ENCODE measurements at places on chromosomes 5 and 9.

DNA sequence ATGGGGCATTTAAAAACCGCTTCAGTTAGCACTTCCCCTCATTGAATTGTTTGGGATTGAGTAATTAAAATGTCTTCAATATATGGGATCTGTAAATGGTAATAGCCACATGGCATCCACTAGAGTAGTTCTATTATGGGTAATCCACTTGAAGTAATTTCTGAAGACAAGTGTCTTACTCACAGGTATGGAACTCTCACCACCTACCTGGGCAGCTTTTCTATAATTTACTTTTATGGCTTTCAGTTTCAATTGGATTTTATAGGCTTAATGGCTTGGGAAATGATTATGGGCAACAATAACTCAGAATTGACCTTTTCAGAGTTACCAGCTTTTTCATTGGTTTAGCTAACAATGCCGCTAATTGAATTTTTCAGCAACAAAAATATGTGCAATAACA, 597.9 kb downstream of the PTPRD start:
- no peak for DNase-seq

- no peak for DNase-seq
Observed at GRCh38 chr5:116765441-116765840, 190.8 kb upstream of the SEMA6A start.

DNA sequence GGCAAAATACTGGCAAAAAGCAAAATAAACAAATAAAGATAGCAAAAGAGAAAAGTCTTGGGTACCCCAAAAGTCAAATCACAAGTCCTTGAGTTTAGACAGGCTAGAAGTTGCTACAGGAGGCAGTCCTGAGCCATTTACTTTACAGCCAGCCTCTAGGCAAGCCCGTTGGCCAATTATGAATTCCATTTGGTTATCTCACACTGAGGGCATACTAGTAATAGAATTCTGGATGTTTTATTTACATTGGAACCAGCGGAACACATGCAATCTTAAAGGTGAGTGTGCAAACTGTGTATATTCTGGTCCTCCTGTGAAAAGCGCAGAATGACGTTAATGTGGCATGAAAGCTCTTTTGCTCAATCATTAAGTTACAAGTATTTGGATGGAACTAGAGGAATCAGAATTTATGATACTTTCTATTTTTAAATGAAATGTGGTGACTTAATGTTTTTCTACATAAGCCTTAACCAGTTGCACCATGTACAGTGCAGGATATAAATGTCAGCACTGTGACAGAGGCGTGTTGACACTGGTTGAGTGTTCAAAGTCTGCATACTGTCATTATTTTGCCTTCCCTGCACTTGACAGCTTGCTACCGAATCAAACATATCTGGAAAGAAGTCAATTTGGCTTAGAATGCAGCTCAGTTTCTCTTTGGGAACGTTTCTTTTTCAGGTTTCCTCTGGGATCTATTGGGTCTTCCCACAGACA, 7.9 kb downstream of the GDNF start:
- no peak for DNase-seq

DNA sequence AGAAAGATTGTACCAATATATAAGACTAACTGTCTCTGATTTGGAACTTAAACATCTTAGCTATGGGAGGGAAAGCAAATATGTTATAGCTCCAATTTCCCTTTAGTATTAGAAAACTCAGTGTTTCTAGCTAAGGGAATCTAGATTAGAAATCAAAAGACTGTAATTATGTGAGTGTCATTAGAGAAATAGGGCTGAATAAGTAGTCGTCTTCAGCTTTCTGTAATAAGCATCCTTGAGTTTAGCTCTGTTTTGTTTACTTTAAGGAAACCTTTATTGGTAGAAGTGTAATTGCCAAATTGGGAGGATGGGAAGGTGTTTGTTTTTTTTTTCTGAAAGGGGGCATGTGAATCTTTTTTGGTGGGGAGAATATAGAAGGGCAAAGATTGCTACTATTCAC, 5.2 kb downstream of the DMXL1 start:
- no peak for DNase-seq

- DNase-seq: no peak
Observed at GRCh38 chr5:131740477-131740876, 56.3 kb downstream of the FNIP1 start.

- no peak for DNase-seq
Observed at GRCh38 chr5:150411245-150411979, 1.3 kb downstream of the CD74 start.

GRCh38 chr9:115162946-115163345, 45.0 kb upstream of the TNC start:
- no peak for DNase-seq

GRCh38 chr5:122439645-122440044, 127.6 kb downstream of the SNCAIP start:
- no peak for DNase-seq

- DNase-seq: no peak
Observed at GRCh38 chr9:129005336-129005997, 22.7 kb downstream of the SH3GLB2 start.

GRCh38 chr5:17302106-17302505, 84.7 kb downstream of the BASP1 start:
- DNase-seq: no peak

GRCh38 chr5:139571966-139572365, 10.8 kb downstream of the UBE2D2 start:
- DNase-seq: no peak

GRCh38 chr9:125360601-125361000, 99.0 kb downstream of the GAPVD1 start:
- no peak for DNase-seq

DNA sequence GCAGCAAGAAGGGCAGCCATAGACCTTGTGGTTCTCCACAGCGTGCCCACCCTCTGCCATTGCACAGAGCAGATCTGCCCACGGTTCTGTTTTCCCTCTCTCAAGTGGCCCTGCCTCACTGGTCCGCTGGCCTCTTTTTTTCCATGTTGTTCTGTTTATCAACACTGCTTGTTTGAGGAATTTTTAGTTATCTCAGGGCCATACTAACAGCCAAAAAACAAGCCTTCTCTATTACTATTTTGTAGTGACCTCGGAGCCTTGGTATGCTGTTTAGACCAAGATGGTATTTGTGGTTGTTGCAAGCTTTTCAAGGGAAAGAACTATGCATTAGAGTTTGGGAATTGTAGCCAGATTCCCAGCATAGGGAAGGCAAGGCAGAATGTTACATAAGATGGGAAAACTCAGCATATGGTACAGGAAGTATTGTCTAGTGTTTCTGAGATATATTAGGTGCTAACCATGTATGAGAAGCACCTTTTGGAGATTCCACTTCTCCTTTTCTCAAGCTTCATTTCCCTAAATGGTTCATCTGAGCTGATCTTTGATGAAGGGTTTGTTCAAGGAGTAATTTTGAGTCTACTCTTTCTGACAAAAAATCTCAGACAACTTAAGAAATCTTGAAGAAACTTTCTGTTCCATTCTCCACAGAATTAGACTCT, 54.3 kb downstream of the NUP214 start:
- DNase-seq: no peak

DNA sequence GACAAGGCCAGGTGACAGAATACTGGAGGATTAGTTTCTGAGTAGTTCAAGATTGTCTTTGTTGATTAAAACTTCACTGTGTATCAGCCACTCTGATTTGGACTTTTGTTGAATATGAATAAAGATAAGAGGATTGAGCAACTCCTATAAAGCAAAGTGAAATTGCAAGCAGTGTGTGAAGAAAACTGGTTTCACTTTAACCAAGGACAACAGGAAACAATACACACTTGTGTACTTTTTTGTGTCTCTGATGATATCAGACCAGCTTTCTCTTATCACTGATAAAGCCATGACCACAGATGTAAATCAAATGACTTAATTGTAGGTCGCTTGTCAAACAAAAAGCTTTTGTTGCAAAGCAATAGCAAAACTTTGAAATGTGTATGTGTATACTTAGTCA, 268.6 kb downstream of the FER start:
- DNase-seq: no peak

- no peak for DNase-seq
Observed at GRCh38 chr5:64853777-64854176, 85.0 kb downstream of the CWC27 start.

- no peak for DNase-seq
Observed at GRCh38 chr5:79829260-79829659, 139.6 kb downstream of the CMYA5 start.

GRCh38 chr5:180914646-180915045, 15.7 kb downstream of the BTNL8 start:
- no peak for DNase-seq

DNA sequence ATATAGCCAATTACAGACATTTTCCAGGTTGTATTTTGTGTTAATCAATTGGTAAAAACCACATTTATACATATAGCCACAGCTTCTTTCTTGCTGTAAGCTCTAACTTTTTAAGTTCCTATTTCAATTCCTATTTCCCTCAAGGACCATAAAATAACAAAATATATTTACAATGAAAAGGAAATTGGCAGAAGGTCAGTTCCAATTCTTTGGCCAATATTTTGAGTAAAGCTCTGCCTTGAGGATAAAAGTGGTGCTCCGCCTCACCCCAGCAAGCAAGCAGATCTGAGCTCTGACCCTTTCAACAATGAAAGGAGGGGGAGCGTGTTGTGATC, 203.4 kb upstream of the RASEF start:
- DNase-seq: no peak

- DNase-seq: peak; percentile 66
Observed at GRCh38 chr5:79236362-79236969, 535 bp downstream of the JMY start.

GRCh38 chr9:3989915-3990314, 310.0 kb downstream of the GLIS3 start:
- no peak for DNase-seq

GRCh38 chr5:134554319-134555222, 29.1 kb downstream of the JADE2 start:
- DNase-seq: no peak

DNA sequence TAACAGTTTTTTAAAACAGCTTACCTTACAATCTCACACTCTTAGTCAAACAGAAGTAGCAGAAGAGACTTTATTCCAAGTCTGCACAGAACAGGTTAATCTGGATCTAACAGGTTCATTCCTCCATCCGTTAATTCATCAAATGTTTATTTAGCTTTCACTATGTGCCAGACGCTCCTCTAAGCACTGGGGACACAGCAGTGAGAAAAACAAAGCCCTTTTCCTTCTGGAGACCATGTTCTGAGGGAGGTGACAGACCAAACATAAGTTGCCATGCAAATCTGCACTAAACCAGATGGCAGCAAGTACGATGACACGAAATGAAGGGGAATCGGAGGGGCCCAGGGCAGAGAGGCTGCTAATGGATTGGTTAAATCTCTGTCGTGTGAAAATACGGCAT, 17.1 kb upstream of the GLIPR2 start:
- DNase-seq: no peak

DNA sequence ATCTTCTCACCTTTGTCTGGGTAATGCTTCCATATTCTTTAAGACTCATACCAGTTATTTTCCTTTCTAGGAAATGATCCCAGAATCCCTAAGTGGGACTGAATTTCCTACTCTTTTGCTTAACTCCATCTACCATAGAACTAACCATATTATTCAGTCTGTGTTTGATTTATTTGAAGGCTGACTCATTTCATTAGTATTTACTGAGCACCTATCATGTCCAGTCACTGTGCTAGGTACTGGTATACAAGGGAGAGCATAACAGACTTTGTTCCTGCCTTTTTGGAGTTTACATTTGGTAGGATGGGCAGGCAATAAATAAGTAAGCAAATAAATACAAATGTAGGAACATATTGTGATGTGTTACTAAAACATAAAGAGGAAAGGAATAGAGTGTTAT, 4.3 kb downstream of the NPR2 start:
- no peak for DNase-seq

- no peak for DNase-seq
Observed at GRCh38 chr5:135137146-135137915, 103.3 kb upstream of the PITX1 start.

GRCh38 chr9:101778332-101778731, 39.9 kb upstream of the GRIN3A start:
- no peak for DNase-seq

- DNase-seq: peak; percentile 87
Observed at GRCh38 chr9:114387680-114388356, at the start of gene AKNA. Gene AKNA (minus strand): TSS chr9:114387982. CDS start chr9:114381333, 6,649 bp downstream.

GRCh38 chr5:10448754-10449360, 7.2 kb downstream of the ROPN1L start:
- DNase-seq: no peak

DNA sequence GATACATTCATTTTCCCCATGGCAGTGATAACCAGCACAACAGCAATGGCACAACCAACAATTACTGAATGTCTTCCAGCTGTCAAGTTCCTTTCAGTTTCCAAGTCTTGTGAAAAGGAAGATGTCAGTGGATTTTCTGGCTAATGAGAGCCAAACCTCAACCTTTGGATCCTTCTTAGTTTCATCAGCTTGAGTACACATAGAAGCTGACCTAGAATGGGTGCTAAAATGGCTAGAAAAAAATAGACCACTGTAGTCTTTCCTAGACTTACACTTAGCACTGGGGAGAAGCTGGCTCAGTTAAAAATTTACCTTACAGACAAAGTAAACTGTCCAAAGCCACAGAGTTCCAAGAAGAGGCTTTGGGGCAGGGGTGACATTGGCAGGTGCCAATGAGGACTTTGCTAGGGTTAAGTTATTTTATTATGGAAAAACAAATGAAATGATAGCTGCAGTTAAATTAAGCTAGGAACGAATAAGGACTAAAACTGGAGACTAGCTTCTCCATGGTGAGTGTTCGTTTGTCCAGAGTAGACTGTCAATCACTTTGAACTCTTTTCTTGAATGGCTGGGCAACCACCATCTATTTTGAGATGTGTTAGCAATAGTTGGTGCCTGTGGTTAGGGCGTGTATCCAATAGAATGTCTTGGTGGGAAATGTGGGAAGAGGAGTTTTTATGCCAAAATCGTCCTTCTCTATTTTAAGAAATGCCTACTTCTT, 25.9 kb upstream of the TXN start:
- DNase-seq: no peak

GRCh38 chr9:101445353-101446029, 9.9 kb upstream of the ALDOB start:
- no peak for DNase-seq

- DNase-seq: no peak
Observed at GRCh38 chr9:73054091-73054490, 97.6 kb upstream of the ANXA1 start.

DNA sequence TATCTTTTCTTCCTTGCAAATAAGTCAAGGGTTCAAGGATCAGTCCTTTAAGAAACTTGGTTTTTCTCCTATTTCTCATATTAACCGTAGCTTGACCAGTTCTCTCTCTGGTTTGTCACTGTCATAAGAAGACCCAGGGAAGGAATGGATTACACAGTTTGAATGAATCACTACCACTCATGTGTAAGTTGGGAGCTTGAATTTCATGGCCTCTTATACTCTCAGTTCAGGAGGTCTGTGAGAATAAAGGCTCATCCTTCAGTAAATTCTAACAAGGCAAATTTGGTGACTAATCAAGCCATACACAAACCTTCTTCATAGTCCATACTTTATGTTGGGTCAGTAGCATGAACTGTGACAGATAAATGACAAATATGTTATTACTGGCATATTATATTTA, 323.1 kb upstream of the ACTBL2 start:
- no peak for DNase-seq

DNA sequence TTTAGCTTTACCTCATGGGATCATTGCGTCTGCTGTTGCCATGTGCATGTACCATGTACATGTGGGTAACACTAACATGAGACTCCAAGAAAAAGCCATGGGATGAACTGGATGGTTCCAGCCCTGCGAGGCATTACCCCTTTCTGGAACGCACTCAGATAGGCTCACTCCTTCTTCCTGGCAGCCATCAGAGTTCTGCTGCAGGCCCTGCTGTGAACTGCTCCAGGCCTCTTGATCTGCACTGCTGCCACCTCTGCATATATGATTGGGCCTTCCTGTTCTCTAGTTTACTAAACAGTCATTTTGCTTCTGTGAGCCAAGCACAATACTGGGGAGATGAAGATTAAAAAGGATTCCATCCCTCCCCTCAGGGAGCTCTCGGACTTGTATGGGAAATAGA, 220.5 kb downstream of the CD180 start:
- DNase-seq: no peak
